ENCODE measurements at places on chromosomes 3 and 15.

GRCh38 chr3:52374173-52374572 is 58.1 kb downstream of the DNAH1 start:
- ATAC-seq = no peak

GRCh38 chr3:159872374-159873109 is 116.1 kb upstream of the IL12A start:
- ATAC-seq = no peak

DNA sequence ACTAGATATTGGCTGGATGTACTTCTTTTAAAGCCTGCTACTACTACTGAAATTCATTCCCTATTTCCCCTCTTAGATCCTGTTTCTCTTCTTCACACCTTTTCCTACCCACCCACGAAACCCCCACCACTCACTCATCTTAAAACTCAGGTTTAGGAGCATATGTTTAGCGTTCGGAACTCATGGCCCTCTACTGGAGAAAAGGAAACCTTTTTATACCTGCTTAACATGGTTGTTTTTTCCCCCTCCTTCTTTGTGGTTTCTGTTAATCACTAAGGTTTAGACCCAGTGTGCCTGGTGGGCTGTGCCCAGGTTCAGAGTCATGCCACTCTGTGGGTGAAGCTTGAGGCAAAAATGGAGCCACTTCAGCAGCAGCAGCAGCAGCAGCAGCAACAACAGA is 2.6 kb downstream of the ARID3B start:
- ATAC-seq = no peak

- ATAC-seq = no peak
These were observed 61.7 kb downstream of the STRIT1 start for GRCh38 chr3:155231792-155232191.

GRCh38 chr3:185657211-185657610 is 71.1 kb downstream of the SENP2 start:
- ATAC-seq = no peak

DNA sequence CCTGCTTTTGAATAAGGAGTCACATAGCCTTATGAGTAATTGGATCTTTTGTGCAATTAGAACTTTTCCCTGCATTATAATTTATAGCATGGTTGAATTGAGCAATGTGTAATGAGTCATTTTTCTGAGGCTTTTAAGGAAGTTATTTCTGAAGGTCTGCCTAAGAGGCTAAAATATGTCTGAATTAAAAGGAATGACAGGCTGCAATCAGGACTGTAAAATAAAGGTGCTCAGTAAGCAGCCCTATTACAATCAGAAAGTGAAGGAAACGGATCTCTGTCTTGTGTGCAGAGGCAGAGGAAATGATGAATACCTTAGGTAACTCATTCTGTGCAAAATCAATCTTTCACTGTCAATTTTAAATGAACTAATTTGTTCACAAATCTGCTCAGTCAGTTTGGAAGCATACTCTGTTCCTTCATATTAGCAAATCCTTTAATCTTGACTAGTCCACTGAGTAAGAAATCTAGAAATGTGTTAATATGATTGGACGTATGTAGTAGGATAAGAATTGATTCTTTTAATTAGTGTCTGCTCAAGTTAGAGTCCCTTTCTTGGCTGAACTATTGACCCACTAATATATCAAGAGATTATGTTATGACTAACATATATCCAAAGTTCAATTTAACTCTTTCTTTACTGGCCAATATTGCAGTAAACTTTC is 290.1 kb downstream of the ZIC1 start:
- ATAC-seq = no peak

DNA sequence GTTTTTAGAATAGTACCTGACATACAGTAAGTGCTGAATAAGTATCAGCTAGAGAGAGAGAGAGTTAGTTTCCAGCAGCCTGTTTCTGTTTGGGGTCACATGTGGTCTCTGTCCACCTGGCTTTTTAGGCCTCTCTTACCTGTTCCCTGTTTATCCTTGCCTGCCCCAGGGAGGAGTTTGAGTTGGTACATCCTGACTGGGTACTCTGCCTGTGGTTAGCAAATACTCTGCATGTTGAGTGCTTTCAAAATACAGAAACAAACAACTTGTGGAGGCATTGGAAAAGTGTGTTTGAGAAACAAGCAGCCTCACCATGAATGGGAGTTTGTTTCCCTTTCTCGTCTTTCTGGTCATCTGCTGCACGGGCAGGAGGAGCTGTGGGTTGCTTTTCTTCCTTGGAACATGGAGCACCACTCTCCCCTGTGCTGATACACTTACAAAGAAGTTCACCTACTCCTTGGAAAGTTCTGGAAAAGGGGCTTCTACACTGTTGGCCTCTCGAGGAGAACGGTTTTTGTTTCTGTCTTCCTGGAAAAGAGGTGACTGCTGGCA is 166.1 kb downstream of the PGPEP1L start:
- no peak for ATAC-seq

DNA sequence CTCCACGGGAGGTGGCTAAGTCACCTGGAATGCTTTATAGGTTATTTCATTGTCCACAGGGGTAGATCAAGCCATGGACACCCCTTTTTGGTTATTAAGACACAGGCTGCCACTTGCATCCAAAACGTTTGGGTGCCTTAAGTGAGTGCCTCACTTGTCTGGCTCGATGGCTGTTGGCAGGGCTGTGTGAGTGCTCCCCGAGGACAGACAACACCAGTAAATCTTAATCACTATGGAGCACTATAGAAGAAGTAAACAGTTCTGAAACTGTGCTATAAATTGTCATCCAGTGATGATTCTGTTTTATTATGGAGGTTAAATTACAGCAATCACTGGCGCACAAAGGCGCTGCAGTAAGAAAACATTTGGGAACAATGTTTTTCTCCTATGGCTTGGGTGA is 215.5 kb downstream of the CACNA2D3 start:
- ATAC-seq = no peak

GRCh38 chr3:175571096-175571495 is 712.0 kb downstream of the NAALADL2 start:
- ATAC-seq = no peak

- ATAC-seq = no peak
These were observed 1.6 kb upstream of the ULK3 start for GRCh38 chr15:74844319-74845207.

DNA sequence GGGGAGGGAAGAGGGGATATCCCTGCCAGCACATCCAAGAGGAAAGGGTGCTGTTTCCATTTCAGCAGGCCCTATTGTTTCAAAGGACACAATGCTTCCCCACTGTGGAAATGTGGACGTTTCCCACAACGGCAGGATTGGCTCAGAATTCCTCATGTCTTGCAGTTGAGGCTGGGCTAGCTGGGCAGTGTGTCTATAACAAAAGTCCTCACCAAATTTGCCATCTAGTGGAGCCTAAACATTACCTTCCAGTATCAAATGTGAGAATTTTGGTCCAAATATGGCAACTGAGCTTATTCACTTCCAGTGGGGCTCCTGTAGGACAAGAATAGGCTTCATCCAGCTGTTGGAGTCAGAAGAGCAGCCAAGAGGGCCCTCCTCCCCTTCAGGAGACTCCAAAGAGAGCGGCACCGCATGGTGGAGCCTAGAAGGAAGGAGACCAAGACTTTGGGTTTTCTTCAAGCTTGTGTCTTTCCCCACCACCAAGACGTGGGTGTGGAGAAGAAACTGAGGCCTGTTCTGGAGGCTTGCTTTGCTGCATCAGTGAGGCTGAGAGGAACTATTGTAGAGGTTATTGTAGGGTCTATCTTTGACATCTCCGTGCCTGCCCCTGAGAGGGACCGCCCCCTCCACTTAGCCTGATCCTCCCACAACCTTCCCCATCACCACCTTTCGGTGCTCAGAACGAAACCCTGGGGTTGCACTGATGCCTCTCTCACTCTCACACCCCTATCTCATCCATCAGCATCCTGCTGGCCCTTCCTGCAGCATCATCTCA is 45.3 kb upstream of the SLCO2A1 start:
- no peak for ATAC-seq

GRCh38 chr3:47912006-47912504 is 104.2 kb downstream of the MAP4 start:
- no peak for ATAC-seq

GRCh38 chr15:77517579-77517978 is 96.9 kb downstream of the HMG20A start:
- no peak for ATAC-seq

GRCh38 chr15:52276256-52276770 is 19.3 kb downstream of the MYO5C start:
- ATAC-seq = no peak

DNA sequence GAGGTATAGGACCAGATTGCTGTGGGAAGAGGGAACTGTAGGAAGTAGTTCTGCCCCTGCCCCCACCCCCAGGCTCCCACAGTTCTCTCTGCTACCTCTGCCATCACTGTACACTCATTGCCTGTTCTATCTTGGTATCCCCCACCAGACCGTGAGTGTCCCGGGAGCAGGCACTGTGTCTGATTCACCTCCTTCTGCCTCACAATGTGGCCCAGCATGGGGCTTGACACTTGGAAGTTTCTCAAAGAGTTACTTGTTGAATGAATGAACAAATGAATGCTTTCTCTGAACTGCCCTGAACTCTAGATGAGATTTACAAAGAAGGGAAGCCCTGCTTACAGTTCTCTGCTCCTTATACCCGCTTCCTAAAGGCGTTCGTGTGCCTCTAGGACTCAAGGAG is 27.1 kb upstream of the PIK3CB start:
- ATAC-seq = no peak

- ATAC-seq = no peak
These were observed 36.8 kb downstream of the KLHL6 start for GRCh38 chr3:183518491-183519251.

- no peak for ATAC-seq
These were observed 48.2 kb downstream of the PRKCI start for GRCh38 chr3:170270282-170270881.

DNA sequence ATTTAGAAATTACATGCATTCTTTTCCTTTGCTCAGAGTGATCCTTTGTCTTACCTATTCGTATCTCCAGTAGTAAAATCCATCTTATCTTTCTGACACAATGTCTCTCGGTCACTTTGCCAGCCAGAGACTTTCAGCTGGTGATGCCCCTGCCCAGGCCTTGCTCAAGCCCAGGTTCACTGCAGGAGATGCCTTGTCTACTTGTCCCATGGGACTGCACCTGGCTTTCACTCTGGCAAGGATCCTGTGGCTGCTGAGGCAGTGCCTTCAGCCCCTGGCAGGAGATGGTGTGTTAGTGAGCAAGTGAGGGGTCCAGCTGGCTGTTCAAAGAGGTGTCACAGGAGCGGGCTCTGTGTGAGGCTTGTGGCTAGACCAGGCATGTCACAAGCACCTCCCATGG is 1268.9 kb downstream of the OTOL1 start:
- ATAC-seq = no peak

GRCh38 chr15:83890587-83890986 is 236.7 kb downstream of the ADAMTSL3 start:
- peak; percentile 89 for ATAC-seq

DNA sequence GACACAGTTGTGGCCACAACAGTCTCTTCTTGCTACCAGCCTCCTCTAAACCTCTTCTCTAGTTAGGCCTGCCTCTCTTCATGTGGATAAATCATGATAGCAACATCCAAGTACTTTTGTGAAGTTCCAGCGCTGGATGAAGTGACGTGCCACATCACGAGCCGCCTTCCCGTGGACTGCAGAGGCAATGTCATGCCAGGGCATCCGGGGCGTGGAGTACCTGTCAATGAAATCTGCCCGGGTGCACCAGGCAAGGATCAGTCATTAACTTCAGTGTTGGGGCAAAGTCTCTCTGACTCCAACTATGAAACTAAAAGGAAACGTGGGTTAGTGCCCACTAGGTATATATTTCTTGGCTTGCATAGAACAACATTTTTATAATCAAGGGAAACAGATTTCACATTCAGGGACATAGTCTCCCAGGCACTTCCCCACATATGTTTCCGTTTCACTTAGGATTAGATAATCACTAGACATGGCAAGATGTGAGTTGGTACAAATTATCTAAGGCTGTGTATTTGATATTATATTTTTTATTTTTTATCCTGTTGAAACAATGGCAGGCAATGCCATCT is 133.6 kb downstream of the PLD1 start:
- no peak for ATAC-seq

Data from gastroesophageal sphincter (tissue), 4 donors.